ENCODE measurements at places on chromosomes 6 and 20. TPM values are rescaled to one million over a fixed set of nuclear protein-coding genes. Genes with fewer than 3 reads are reported as not detected.

The CPNE1 gene
- total RNA-seq, result 290 TPM

The PLN gene
- not detected for total RNA-seq

GRCh38 chr6:8090650-8091049 lies 11.7 kb downstream of the EEF1E1 start:
- no peaks in the 10 kb centered on the region for H3K27me3 ChIP-seq
- DNase-seq, result no peak
- no peak overlapping the region for H3K4me3 ChIP-seq
- H3K36me3 ChIP-seq, result peaks cover 66% of the 10 kb centered on the region
- H3K4me1 ChIP-seq, result peaks cover 6% of the 10 kb centered on the region

GRCh38 chr6:98929498-98930060 lies 18.2 kb downstream of the FBXL4 start:
- H3K36me3 ChIP-seq, result peaks cover 50% of the 10 kb centered on the region
- no peak overlapping the region for H3K4me3 ChIP-seq
- H3K27ac ChIP-seq, result no peak overlapping the region
- DNase-seq, result no peak
- peaks cover 22% of the 10 kb centered on the region for H3K4me1 ChIP-seq

GRCh38 chr6:105794239-105794638 lies 291.9 kb upstream of the PRDM1 start:
- H3K4me1 ChIP-seq, result peaks cover 40% of the 10 kb centered on the region
- H3K4me3 ChIP-seq, result no peak overlapping the region
- no peak overlapping the region for H3K27ac ChIP-seq
- no peaks in the 10 kb centered on the region for H3K36me3 ChIP-seq

DNA sequence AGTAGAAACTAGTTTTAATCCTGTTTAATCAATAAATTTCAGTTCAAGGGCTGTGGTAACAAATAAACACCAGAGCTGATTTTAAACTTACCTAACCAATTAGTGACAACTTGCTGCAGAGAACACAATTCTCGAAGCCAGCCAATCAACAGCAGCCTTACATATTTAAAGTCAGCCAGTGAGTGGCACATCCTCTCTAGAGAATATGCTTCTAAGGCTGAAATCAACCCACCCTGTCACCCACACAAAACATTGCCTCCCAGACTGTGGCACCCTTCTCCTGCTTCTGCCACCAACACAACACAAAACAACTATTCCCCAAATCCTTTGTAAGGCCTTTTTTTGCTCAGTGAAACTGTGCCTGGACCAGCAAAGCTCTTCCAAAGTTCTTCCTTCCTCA lies 306.0 kb downstream of the EYA4 start:
- H3K4me1 ChIP-seq, result no peaks in the 10 kb centered on the region
- H3K4me3 ChIP-seq, result no peak overlapping the region
- H3K36me3 ChIP-seq, result no peaks in the 10 kb centered on the region
- H3K27me3 ChIP-seq, result peaks cover 11% of the 10 kb centered on the region
- no peak overlapping the region for H3K27ac ChIP-seq

DNA sequence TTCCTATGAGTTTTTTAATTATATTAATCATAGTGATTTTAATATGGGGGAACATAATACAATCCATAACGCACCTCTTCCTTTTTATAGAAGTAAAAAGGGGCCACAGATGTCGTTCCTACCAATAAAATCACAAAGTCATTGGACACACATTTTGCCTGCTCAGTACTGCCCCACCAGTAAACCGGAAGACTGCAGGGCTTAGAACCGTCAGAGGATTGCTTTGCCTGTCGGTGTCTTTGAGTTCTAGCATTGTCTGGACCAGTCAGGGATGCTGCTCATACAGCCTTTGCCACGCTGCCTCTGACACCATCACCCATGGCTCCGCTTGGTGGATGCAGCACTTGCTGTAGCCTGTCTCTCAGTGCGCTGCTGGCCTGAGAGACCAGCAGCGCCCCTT lies 853.6 kb downstream of the C6orf118 start:
- no peak overlapping the region for H3K27ac ChIP-seq
- no peaks in the 10 kb centered on the region for H3K36me3 ChIP-seq
- no peaks in the 10 kb centered on the region for H3K4me1 ChIP-seq
- no peak overlapping the region for H3K4me3 ChIP-seq

DNA sequence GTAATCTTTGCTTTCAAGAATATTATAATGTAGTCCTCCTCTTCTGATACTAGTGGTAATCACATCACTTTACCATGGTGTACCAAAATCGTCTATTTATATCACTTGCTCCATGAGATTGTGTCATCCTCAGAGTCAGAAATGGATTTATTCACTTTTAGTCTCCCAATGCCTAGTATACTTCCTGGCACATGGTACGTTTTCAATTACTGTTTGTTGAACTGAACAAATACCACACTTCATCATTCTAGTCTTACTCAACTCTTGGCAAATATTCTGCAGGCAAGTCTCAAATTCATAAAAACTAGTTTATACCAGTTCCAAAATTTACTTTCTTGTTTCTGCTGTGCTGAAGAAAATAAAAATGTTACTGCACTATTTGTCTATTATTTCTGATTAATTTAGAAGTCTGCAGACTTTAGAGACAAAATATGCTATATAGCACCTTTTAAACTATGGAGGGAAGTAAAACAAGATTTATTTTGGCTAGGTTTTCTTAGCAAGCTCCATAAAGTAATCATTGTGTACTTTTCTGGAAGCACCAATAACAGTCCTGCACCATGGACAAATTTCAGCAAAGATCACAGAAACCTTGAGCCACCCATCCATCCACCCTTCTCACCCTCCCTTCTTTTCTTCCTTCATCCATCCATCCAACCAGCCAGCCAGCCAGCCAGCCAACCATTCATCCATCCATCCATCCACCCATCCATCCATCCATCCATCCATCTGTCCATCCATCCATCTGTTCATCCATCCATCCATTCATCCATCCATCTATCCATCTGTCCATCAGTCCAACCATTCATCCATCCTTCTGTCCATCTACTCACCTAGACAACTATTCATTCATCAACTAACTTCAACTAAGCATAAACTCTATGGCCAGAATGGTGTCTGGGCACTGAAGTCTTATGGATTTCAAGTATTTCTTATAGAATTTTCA lies 102.1 kb upstream of the STMND1 start:
- no peaks in the 10 kb centered on the region for H3K36me3 ChIP-seq
- no peak overlapping the region for H3K27ac ChIP-seq
- no peak overlapping the region for H3K4me3 ChIP-seq

DNA sequence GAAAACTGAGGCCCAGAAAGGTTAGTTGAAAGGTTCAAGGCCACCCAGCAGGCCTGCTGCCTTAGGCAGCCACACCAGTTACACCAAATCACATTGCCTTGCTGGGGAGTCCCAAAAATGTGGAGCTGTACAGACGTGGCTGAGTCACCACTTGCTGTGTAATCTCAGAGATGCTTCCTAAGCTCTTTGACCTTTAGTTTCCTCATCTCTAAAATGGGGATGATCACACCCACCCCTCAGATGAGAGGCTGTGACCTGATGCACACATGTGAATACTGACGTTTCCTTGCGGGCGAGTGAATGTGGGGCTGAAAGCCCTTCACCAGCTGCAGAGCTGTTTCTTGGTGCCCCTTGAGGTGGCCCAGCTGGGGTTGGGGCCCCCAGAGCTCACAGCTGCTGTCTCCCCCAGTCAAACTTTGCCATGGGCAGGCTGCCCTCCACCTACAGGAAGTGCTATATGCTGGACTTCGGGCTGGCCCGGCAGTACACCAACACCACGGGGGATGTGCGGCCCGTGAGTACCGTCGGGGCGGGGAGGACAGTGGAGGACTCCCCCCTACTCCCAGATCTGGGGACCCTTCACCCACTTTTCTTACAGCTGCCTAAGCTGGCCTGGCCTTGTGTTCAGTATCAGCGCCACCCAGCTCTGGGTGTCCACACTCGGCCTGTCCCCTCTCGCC lies 11.0 kb downstream of the TTBK1 start:
- no peak overlapping the region for H3K27ac ChIP-seq
- DNase-seq, result no peak
- peaks cover 20% of the 10 kb centered on the region for H3K4me1 ChIP-seq
- H3K4me3 ChIP-seq, result no peak overlapping the region
- H3K36me3 ChIP-seq, result no peaks in the 10 kb centered on the region
- H3K27me3 ChIP-seq, result peaks cover 36% of the 10 kb centered on the region
